ENCODE measurements at places on chromosomes 5 and 9.

- DNase-seq, result no peak
These were observed 608.3 kb upstream of the NUDT12 start for GRCh38 chr5:104170926-104171325.

DNA sequence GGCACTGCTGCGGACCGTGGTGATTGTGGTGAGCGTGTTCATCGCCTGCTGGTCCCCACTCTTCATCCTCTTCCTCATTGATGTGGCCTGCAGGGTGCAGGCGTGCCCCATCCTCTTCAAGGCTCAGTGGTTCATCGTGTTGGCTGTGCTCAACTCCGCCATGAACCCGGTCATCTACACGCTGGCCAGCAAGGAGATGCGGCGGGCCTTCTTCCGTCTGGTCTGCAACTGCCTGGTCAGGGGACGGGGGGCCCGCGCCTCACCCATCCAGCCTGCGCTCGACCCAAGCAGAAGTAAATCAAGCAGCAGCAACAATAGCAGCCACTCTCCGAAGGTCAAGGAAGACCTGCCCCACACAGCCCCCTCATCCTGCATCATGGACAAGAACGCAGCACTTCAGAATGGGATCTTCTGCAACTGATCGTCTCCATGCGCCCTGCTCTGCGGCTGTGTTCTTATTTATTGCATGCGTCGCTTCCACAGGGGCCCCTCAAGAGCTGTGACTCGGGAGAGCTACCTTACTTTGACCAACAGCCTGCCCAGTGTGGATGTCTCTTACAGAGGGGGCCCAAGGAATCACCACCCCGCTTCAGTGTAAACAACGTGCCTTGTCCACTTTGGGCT lies 10.8 kb downstream of the S1PR3 start:
- no peak for DNase-seq

GRCh38 chr5:125148076-125148475 lies 401.6 kb upstream of the ZNF608 start:
- DNase-seq, result no peak

GRCh38 chr9:78189461-78189860 lies 46.4 kb upstream of the CEP78 start:
- no peak for DNase-seq

DNA sequence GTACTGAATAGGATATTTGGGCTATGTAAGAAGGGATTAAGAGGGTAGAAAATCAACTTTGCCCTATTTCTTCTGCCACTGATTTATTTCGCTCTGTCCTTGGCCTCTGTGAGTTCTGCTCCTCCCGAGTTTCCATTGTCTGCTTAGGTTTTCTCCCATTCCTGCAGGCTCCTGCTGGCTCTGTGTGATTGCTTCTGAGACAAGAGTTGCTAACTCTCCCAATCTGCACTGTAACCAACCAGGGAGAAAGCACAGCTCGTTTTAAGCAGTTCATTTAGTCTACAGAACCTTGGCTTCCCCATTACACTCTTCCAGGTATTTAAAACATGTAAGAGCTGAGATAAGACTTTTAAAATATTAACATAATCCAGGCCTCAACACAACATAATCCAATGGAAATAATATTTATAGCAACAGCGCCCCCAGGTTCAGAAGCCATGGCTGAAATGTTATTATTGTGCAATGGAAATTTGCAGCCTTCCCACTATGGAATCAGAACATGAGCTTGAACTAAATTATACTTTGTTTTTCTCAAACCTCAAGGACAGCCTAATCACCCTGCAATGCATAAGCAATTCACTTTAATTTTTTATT lies 203.5 kb downstream of the ERCC6L2 start:
- DNase-seq, result no peak

- DNase-seq, result no peak
These were observed 107.9 kb upstream of the ICE1 start for GRCh38 chr5:5314626-5315025.

GRCh38 chr5:160685695-160686094 lies 166.3 kb downstream of the ATP10B start:
- DNase-seq, result no peak

GRCh38 chr5:1506242-1507013 lies 17.3 kb downstream of the LPCAT1 start:
- no peak for DNase-seq

GRCh38 chr9:89532478-89532877 lies 34.6 kb upstream of the SEMA4D start:
- DNase-seq, result no peak

DNA sequence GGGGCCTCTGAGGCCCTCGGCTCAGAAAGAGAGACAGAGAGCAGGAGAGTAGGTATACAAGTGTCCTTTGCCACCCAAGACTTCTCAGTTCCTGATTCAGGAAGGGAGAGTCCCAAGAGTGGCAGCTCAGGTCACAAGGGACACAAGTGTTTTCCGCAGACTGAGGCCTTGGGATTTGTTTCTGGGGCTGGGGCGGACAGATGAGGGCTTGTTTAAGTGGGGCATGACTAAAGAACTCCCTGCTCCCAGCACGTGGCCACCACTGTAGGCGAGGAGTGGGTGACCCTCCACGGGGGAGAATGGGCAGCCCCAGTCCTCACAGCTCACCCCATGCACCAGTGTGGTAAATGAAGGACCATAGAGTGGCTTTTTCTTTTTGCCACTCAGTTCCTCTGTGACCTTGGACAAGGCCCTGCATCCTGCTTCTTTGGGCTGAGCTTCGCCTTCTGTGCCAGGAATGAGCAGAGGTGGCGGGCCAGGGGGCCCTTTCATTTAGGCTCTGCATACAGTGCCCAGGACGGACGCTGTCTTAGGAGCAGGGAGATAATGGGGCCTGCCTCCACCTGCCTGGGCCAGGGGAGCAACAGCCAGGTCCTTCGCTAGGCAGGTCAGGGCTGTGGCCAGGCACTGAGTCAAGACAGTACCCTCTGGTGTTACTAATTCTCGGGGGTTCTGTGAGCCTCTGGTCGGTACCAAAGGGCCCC lies 50.8 kb downstream of the AMBP start:
- no peak for DNase-seq

GRCh38 chr9:33120620-33121019 lies 44.1 kb upstream of the SMU1 start:
- no peak for DNase-seq

- DNase-seq, result no peak
These were observed 179.7 kb upstream of the IER5L start for GRCh38 chr9:129357773-129358245.

GRCh38 chr5:50574121-50574520 lies 92.3 kb upstream of the PARP8 start:
- DNase-seq, result no peak

- DNase-seq, result no peak
These were observed 127.4 kb downstream of the RMI1 start for GRCh38 chr9:84107995-84108394.

DNA sequence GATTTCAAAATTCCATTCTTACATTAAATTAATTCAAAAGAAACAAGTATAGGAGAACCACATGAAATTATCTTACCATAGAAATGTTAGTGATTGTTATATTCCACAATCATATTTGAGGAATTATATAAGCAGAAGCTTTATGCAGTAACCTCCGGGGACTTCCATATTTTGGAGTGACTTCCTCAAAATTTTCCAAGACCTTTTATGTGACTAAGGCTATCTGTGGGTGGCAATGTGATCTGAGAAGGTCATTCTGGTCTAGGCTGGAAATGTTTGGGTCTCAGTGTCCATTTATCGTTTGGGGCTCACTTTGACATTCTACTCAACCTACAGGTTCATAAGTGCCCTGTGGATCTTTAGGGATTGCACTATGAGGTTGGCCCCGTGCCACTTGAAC lies 776.6 kb downstream of the CDH12 start:
- DNase-seq, result no peak

DNA sequence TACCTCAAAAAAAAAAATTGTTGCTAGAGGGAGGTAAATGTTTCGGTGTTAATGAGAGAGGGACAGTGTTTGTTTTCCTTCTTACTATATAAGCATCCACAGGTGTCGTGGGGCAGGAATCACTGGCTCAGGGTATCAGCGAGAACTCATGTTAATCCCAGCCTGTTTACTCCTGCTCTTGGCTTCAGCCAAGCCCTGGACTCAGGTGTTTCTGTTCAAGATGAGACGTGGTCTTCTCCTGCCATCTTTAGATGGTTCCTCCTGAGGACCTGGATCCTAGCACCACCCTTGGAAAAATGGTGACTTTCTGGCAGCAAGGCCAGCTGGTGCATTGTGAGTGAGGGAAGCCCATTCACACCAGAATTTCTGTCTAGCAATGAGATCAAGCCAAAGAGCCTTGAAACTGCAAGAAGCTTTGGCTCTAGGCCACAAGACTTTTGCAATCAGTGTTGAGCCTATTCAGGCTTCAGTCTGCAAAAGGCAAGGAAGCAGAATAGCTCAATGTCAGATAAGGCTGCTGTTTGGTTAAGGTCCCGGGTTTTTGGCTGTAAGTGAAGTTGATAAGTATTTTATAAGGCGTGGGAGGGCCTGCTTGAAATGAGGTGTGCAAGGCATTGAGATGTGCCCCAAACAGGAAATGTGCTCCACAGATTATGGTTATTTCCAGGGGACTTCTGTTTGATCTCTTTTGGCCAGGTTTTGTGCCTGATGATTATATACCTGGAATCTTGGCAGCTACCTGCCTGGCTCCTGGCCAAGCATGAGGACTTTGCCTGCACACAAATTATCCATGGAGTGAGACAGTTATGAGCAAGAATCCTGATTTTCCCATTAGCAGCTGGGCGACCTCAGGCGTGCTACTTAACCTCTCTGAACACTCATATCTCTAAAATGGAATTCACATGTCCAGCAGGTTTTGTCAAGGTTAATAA lies 99.8 kb downstream of the TENT4A start:
- DNase-seq, result no peak

DNA sequence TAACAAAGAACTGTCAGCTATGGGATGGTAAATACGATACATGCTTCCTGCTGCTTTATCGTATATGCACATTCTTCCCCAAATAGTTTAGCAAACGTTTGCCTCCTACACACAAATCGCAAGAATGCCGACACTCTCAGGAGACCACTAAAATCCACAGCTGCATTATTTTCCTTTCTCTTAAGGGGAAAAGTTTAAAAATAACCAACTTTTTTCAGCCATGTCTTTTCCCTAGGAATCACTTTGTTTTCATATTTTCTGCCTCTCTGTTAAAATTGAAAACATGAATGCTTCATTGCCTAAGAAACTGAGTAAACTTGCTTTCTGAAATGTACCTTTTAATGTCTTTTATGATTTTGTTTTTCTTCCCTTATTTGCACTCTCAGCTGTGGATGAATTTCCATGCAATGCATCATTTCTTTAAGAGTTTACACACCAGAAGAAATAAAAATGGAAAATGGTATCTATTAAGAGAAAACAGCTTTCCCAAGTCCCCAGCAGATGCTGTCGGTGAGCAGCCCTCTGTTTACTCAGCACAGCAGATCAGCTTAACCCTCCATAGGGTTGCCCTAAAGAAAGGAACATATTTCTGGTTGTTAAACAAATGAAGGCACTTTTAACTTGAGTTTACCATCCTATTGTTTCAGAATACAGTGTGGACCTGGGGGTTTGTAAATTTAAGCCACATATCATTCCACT lies 66.2 kb downstream of the IZUMO3 start:
- DNase-seq, result no peak

- DNase-seq, result peak; percentile 95
These were observed 17.1 kb downstream of the KCTD16 start for GRCh38 chr5:144187699-144188294.

DNA sequence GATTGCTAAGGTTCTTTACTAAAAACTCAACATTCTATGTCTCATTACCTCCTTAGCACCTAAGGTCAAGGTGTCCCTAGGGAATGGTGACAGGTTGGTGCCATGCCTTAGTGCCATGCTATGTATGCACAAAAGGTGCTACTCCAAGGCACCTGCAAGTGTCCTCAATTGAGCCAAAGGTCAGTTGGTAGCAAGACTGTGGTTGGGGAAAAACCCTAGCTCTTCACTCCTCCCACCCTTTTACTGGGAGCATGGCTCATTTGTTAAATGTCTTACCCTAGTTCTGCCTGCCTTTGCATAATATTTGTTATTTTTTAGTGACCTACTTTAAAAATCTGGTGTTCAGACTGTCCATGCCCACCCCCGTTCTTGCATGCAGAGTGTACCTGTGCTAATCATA lies 17.0 kb downstream of the ACO1 start:
- no peak for DNase-seq

Measured in AG04450 (cell line).